Left forelimb (tissue), 1 donor: ENCODE measurements at places on chromosomes 1 and 21.
A peak's percentile ranks its signal among the peaks of the same experiment; 100 is the strongest.

DNA sequence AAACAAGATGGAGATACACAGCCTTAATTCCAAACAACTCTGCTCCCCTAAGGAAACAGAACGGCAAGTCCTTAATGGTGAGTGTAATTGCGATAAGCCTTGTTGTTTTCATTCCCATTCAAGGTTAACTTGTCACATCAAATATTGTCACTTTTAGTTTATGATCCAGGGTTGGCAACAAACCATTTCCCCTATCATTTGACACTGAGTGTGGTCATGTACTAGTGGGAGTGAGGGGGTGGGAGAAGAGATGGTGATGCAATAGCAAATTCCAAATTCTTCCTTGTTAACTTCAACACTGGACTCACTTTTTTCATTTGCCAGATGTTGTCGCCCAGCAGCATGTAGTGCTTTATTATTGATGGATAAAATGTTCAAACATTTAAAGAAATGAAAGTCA lies 140.4 kb downstream of the ZNF326 start:
- DNase-seq: no peak

DNA sequence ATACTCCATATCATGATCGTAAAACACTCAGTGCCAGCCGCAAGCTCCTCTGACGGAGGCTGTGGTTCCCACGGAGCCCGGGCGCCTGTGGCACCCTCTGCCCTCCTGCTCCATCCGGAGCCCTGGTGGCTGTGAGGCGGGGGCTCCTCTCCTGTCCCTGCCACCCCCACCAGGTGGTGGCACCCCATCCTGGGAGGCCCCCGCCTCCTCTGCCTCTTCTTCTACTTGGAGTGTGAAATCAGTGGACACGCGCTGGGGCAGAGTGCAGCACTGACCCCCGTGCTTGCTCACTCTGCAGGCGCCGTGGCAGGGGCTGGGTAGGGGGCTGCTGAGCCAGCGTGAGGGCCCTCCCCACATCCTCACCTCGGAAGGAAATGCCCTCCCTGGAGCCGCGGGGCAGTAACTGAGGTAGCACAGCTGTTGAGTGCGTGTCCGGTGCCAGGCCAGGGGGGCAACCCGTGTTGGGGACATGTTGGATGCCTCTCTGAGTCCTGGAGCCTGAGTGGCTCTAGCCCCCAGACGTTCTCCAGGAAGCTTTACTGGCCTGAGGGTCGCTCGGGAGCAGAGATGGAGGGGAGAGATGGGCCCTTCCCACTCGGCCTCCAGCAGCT lies 58.7 kb upstream of the ABCG1 start:
- peak; percentile 47 for DNase-seq

GRCh38 chr1:7026169-7026568 lies 240.9 kb downstream of the CAMTA1 start:
- DNase-seq: no peak

- DNase-seq: no peak
Observed at GRCh38 chr1:244419024-244419423, 32.7 kb downstream of the ADSS2 start.

DNA sequence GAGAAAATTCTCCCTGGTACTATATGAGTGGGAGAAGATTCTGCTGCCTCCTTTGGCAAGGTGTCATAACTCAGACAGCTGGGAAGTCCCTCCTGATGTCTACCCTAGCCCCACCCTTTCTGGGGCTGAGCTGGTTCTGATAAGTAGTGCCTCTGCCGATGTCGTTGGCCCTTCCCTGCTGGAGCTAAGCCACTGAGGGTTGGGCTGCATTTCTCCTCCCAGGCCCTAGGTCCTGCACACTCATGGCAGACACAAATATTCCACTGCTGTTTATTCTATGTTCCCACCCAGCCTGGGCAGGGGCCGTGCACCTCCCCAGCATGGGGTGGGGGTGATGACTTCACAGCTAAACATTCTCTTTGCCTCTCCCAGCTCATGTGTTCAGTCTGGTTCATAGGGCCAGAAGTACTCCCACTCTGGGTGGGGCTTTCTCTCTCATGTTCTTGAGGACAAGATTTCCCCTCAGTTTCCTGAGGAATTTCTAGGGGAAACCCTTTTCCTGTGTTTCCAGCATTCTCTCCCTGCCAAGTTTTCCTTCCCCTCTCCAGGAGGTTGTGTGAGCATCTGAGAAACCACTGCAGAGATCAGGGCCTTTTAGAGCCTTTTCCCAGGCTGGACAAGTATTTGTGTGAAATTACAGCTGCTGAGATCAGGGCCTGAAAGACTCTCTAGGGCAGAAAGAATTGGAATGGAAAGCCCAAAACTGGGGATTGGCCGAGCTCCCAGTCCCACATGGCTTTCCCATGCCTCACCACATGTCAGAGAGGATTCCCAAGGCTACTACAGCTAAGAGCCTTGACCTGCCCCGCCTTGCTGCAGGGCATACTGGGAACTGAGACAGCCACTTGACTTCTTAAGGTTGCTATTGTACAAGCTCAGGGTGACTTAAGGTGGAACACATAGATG lies 66.2 kb downstream of the ATP2B4 start:
- DNase-seq: peak; percentile 88

DNA sequence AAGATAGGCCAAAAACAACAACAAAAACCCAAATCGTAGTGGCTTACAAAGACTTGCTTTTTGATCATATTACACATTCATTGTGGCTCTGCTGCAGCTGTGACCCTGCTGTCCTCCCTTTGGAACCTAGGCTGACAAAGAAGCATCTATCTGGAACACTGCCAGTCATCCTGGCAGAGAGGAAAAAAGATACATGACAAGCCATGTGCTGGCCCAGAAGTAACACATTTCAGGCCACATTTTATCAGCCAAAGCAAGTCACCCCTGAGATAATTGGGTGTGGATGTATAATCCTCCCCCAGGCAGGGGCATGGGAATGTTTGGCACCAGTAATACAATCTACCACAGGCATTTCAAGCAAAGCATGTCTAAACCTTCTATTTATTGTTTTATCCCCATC lies 37.2 kb upstream of the AGO1 start:
- no peak for DNase-seq
